ENCODE measurements at places on chromosomes 3 and 15. TPM values are rescaled to one million over a fixed set of nuclear protein-coding genes. Genes with fewer than 3 reads are reported as not detected.

The GPR62 gene
- total RNA-seq = not detected

The CSPG4 gene
- 24.7 TPM for total RNA-seq

The DGKG gene
- total RNA-seq = 7.6 TPM

The ALS2CL gene
- total RNA-seq = 45.4 TPM

The CPN2 gene
- total RNA-seq = not detected

- peak; percentile 80 for DNase-seq
Observed at GRCh38 chr3:56467108-56467507, 1.2 kb downstream of the ERC2 start.

DNA sequence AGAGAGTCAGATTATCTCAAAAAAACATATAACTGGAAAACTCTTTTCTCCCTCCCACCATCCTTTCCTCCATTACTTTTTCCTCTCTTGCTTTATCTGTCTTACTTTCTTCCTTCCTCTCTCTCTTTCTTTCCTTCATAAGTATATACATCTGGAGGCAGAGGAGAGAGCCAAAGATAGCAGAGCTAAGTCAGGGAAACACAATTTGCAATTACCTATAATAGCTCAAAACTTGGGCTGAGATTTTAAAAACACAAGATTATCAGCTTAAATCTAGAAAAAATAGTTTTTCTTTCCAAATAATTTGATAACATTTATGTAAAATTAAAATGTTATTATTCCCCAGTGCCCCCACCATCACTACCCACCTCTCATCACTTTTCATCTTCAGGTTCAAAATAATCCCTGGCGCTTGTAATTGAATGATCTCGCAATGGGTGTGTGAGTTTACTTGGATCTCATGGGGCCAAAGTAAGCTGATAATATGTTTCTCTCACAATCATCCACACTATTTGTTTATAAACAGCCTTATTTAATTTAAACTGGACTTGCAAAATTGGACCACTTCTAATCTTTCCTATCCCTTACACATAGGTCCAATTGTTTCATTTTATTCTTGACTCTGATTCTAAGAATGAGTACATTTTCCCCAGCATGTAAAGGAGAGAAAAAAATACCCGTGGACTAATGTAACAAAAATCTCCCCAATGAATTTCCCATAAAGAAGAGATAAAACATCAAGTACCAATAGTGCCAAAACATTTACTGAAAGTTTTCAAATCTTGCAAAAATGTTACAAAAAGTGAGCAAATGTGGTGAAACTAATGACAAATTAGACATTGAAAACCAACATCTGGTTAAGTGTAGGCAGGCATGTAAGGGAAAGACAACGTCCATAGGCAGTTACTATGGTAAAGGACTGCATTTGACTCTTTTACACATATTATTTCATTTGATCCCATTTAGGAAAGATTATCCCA, 236.9 kb downstream of the DTWD1 start:
- DNase-seq = no peak

DNA sequence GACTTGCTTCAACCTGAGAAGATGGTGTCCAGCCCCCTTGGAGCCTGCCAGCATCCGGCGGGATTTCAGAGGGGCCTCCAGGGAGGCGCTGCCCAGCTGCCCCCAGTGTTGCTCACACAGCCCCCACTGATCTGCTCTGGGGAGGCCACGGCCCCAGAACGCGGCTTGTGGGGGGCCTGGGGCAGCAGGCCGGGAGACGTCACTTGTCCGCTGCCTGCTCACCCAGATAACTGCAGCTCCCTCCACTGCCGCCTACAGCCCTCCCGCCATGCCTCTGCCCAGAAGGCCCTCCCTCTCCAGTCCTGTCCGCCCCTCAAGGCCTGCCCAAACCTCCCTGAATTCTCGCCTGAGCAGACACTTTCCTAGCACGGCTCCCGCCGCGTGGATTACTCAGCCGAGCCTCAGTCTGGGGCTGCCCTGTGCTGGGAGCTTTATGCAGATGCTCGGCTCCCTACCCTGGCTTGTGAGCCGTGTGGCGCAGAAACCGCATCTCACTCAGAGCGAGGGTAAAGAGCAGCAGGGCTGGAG, 17.2 kb upstream of the ADIPOQ start:
- DNase-seq = no peak

DNA sequence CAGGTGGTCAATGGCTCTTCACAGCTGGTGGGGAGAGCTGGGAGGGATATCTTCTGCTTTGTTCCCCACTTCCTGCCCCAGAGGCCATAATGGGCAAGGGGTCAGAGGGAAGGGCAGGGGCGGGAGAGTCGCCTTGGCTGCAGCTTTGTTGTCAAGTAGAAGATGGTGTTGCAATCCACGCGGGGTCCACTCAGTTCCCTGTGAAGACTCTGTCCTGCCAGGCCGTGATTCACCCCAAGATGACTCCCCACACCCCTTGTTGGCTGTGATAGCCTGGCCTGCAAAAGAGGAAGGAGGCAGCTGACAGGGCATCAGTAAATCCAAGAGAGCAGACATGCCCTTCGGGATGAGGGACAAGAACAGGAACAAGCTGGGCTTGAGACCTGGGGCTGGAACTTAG, 6.9 kb downstream of the GALNT15 start:
- peak; percentile 77 for DNase-seq

GRCh38 chr3:144381607-144382006, 410.0 kb downstream of the DIPK2A start:
- no peak for DNase-seq

GRCh38 chr3:54939557-54940300, 11.9 kb upstream of the LRTM1 start:
- DNase-seq = no peak

DNA sequence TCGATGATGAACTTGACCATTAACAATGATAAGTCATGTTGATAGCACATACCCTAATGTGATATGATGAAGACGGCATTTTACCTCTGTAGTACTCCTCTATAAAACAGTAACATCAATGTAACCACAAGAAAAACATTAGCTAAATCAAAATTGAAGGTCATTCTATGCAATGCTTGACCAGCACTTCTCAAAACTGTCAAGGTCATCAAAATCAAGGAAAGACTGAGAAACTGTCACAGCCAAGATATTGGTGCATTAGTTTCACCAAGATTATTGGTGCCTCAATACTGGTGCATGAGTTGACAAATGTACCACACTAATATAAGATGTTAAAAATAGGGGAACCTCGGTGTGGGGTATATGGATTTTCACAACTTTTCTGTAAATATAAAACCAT, 251.1 kb upstream of the CNTN4 start:
- no peak for DNase-seq

GRCh38 chr3:99910752-99911290, 93.2 kb downstream of the CMSS1 start:
- DNase-seq = no peak

- no peak for DNase-seq
Observed at GRCh38 chr3:171321559-171322360, 138.4 kb downstream of the TNIK start.

- no peak for DNase-seq
Observed at GRCh38 chr15:101398247-101398646, 91.3 kb downstream of the PCSK6 start.

DNA sequence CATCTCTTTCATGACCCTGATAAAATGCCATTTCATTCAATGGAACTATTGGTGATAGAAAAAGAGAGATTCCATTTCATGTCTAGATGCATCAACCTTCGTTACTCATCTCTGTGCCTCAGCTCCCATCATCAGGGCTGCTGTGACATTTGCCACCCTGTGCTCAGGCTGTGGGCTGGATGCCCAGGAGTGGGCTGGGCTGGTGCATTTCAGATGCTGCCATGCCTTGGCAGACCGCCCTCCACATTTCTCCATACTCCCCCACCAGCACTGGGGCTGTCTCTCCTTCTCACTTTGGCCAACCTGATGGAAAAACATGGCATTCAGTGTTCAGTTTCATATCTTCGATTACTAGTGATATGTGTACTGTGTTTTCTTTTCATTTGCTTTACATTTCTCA, 59.1 kb downstream of the DNASE1L3 start:
- no peak for DNase-seq

DNA sequence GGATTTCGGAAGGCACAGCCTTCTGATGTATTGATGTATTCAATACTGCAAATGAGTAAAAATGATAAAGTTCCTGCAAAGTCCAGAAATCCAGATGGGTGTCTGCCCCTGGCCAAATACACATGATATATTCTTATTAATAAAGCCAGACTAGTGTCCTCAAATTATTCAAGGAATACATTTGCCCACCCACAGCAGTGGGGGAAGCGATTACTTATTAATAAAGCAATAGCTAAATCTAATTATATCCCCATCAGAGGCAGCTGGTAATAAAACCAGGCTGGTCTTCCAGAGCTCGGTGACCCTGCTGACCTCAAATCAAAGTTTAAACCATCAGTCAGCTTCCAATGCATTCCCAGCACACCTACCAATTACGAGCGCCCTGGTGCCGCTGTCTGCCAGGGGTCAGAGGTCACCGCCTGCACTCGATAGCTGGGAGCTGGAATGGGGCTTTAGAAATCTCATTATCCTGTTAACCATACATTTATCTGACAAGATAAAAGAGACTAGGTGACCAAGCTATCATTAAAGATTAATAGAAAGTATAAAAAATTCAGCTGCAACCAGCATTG, 330.3 kb downstream of the UACA start:
- DNase-seq = no peak

GRCh38 chr3:28947061-28947460, 333.8 kb upstream of the RBMS3 start:
- no peak for DNase-seq

DNA sequence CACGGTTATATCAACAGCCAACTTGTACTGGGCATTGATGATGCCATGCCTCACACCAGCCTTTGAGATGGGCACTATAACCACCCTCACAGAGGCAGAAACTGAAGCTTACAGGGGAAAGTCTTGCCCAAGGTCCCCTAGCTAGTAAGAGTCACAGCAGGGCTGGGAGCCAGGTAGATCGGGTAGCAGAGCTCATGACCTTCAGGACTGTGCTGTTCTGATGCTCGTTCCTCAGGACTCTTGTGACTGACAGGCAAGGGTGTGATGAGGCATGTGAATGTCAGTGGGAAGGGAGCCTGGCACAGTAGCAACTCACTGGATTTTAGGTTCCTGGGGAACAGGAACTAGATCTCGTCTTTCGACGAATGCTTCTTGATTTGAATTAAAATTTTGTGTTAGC, 65.7 kb downstream of the RLBP1 start:
- DNase-seq = no peak
